Epithelial cell of proximal tubule (primary cell): ENCODE measurements at places on chromosomes 4 and X.

- no peak for DNase-seq
Measured at GRCh38 chrX:19912-20571, 261.1 kb upstream of the PLCXD1 start.

DNA sequence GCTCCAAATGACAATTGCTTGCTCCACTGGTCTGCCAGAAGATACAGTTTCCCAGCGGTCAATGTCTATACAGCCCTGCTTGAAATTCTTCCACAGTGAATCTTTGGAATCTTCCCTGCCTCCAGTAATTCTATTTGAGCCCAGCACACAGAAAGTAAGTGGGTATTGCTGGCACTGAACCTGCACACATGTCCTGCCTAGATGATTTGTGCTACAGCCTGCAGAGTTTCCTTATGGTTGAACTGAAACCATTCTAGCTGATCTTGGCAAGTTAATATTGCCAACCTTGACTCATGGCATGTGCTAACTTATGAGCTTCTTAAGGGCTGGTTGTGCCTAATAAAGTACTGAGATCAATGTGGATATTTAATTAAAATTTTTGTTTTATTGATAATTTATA, 553.8 kb upstream of the GNPDA2 start:
- DNase-seq, result no peak

DNA sequence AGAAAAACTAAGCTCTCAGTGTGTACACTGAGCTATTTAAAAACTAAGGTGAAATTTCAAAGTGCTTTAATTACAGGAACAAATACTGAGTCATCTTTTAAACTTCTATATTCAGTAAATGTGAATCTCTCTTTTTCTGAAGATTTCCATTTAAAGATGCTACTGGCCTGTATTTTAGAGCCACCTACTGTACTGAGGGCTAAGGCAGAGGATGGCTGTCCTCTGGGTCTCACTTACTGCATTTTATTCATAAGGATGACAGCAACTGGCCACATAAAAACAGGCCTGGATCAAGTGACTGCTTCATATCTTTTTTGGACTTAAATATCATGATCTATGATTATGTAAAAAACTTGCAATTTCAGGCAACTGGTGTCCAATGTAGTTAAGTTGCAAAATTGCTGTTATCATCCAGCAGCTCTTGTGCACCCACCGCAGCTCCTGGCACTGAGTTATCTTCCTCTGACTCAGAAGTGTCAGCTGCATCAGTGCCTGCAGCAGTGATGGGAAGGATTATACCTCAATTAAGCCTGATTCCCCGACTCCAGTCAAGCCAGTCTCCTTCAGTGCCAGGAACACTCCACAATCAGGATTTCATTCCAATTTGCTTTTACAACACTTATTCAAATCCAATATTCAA, 1073.7 kb downstream of the PDHA2 start:
- DNase-seq, result no peak

DNA sequence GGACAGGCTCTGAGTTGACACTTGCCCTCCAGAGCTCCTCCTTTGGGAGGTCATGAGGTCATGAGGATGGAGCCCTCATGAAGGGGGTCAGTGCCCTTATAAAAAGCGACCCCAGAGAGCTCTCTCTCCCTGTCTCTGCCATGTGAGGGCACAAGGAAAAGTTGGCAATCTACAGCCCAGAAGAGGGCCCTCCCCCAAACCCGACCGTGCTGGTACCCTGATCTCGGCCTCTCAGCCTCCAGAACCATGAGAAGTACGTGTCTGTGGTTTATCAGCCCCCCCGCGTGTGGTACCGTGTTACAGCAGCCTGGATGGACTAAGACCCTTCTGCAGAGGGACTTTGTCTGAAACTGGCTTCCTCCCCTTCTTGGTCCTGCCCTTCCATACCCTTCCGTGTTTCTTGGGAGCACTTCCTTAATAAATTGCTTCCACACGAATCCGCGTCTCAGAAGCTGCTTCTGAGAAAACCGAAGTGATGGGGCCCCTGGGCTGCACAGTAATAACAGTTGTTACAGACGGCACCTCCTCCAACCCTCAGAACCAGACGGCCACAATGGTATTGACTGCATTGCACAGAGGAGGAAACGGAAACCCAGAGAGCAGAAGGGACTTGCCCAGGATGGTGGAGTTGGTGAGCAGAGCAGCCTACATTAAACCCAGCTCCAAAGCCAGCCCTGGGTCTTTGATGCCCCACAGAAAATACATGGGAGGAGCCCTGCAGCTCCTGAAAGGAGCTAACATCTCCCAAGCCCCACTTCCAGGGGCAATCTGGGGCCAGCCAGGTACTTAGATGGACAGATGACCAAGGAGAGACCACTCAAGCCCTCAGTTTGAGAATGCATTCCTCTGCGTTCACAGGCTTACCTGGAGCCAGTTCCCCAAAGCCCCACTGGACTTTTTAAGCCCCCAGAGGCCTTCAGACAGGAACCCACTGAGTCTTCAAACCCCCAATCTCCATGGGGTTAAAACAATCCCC, 242.7 kb downstream of the BCOR start:
- no peak for DNase-seq

- no peak for DNase-seq
Measured at GRCh38 chrX:79182616-79183015, 38.1 kb downstream of the GPR174 start.

DNA sequence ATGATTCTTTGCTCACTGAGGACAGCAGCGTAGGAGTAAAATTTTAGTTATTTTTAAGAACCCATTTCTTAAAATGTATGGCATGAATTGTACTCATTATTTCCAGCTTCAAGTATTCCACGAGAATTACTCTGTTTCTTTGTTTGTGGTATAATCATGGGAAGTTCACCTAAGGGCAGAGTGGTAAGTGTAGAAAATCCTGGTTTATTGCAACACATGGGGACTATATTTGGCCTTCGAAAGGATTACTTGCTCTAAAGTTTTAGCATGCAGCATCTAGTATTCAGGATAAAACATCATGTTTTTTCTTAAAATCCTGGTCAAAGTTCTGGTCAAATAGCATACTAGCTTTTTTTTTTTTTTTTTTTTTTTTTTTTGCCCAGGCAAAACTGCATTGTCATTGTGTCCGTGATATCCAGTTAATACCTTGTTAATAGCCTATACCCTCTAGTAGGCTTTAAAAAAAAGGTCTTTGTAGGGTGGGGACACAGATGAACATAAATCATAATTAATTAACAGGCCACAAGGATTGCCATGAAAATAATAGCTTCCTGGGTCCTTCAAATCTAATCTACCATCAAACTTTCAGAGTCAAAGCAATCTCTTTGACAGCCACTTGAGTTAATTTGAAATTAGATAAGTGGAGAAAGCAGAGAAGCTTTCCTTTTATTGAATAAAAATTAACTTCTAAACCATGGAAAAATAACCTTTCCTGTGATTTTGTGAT, 44.6 kb upstream of the VEGFC start:
- DNase-seq, result no peak

GRCh38 chr4:42123071-42123644, 29.3 kb downstream of the BEND4 start:
- no peak for DNase-seq
